ENCODE measurements at places on chromosomes 5 and 9.

- no peak for DNase-seq
These were observed 120.9 kb downstream of the CCDC192 start for GRCh38 chr5:127824126-127824525.

DNA sequence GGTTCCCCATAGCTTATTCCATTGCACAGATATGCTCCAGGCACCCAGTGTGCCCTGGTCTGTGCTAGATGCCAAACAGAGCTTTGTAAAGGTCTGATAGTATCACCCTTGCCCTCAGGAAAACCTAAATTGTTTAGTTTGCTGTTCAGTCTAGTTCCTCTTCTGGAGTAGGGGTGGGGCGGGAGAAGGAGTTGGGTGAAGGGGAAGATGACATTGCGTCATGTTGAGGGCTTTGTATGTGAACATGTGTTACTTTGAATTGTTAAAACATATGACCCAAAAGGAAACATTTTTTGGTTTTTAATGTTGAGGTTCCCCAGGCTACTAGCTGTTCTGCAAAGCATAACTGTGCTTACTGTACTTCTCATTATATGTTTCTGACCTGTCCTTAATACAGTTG is 40.6 kb downstream of the HACD4 start:
- no peak for DNase-seq

GRCh38 chr9:122179054-122179689 is 19.5 kb downstream of the MORN5 start:
- no peak for DNase-seq

DNA sequence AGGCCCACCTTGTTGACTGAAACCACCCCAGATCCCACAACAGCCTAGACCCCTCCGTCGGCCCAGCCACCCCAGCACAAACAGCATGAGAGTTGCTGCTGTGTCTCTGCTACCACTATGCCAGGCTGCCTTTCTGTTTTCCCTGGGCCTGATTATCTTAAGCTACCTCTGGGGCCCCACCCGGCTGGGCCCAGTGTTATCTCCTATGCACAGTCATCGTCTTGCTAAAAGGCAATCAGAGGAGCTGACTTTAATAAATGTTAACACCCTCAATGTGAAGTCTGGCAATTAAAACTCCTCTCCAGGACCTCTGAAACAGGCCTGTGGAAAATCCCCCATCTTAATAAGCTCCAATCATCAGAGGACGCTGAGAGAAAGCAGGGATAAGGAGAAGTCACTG is 144.9 kb downstream of the FAM114A2 start:
- DNase-seq: no peak

GRCh38 chr9:6024035-6024554 is 8.7 kb upstream of the RANBP6 start:
- DNase-seq: no peak

DNA sequence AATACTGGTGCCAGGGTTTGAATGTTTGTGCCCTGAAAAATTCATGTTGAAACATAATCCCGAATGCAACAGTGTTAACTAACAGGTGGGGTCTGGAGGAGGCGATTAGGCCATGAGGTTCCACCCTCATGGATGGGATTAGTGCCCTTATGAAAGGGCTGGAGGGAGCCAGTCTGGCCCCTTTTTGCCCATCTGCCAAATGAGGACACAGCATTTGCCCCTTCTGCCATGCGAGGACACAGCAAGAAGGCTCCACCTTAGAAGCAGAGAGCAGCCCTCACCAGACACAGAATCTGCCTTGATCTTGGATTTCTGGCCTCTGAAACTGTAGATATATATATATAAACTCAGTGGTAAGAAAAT is 32.6 kb upstream of the RNF130 start:
- no peak for DNase-seq

DNA sequence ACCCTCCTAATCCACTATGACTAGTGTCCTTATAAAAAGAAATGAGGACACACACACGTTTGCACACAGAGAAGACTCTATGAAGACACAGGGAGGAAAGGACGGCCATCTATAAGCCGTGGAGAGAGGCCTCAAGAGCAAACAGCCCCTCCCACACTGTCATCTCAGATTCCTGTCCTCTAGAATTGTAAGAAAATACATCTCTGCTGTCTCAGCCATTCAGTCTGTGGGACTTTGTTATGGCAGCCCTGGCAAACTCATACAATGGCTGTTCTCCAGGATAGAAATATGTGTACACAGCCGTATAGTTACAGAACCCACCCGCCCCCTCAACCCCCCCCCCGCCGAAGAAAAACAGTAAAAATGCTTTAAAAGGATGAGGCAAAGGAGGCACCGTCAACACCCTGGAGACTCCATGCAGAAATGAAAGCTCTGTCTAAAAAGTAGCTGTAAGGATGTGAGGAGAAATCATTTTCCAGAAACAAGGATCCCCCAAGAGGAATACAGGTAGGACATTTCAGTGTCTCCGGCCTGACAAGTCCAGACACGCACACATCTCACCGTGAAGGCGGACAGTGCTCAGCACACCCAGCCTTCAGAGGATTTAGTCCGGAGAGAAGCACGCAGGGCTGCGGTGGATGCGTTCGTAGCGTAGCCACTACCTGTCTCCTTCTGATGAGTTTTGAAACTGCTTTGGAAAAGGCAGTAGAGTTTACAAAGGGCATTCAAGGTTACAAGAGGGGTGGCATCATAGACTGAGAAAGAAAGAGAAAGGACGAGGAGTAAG is 110.8 kb upstream of the ERCC6L2 start:
- DNase-seq: no peak

- DNase-seq: no peak
These were observed 118.9 kb downstream of the NXNL2 start for GRCh38 chr9:88653911-88654310.

DNA sequence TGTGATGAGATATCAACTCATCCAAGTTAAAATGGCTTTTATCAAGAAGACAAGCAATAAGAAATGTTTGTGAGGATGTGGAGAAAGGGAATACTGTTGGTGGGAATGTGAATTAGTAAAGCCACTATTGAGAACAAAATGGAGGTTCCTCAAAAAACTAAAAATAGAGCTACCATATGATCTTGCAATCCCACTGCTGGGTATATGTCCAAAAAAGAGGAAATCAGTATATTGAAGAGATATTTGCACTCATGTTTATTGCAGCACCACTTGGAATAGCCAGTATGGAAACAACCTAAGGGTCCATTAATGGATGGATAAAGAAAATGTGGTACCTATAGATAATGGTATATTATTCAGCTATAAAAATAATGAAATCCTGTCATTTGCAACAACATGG is 25.1 kb downstream of the PPIP5K2 start:
- no peak for DNase-seq

DNA sequence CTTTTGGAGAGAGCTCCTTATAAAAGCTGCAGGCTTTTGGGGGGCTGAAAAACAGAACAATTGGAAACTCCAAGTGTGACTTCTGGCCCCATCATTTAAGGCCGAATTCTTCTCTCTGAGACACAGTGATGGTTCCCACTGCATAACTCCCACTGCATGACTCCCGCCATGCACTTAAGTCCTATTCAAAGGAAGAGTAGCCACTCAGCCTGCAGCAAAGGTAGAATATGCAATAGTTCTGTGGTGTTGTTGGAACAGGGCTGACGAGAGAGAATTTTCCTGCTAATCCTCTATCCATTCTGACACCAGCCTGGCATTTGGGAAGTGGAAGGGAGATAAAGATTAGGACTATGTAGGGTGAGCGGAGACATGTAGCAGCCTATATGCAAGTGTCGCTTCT is 185.6 kb upstream of the ZNF462 start:
- no peak for DNase-seq

DNA sequence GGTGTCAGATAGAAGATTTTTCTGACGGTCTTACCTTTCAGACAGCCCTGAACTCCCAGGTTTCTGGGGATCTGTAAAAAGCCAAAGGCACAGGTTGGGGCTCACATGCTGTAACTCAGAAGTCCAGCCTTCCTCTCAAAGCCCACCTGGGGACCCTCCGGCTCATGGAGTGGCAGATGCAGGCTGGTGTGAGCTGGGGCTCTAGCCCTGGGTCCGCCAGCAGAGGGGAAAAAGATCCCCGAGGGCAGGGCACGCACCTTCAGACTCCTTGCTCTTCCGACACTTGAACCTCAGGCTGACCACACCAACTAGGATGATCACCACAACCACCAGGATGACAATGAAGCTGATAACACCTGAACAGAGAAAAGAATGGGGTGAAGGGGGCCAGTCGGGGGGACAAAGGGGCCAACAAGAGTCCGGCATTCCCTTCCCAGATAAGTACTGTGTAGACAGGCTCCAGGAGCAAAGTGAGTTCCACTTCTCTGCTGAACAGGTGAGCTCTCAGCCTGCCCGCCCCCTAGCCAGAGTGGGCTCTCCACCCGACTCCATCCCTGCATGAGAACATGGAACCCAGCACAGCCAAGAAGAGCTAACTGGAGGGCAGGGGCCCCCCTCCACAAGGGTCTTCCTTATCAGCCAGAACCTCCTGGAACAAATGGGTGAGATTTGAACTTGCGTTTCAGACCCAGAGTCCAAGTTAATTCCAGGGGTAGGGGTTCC is 7.8 kb downstream of the ECSCR start:
- DNase-seq: no peak

DNA sequence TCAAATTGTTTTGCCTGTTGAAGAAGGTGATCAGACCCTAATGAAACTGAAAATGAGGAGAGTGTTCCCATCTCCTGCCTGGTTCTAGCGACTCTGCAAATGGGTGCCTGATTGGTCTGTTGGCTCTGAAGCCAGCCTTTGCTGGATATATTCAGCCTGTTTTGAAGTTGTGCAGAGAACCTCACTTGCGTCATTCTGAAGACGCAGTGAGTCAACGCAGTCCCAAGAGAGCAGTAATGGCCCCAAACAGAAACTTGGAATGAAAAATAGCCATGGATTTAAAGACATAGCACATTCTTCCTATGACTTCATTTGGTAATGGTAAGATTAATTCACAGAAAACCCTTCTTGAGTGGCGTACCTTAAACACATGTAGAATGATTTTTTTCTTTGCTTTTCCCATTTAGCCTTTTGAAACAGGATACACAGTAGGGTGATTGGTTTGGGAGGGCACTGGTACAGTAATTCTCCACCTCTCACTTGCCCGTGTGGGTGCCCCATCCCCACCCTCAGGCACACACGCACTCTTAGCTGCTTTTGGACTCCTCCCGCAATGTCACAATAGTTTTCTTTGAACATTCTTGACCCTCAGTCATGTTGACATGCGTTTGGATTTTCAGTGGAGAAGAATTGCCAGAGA is 54.1 kb upstream of the ABL1 start:
- no peak for DNase-seq

DNA sequence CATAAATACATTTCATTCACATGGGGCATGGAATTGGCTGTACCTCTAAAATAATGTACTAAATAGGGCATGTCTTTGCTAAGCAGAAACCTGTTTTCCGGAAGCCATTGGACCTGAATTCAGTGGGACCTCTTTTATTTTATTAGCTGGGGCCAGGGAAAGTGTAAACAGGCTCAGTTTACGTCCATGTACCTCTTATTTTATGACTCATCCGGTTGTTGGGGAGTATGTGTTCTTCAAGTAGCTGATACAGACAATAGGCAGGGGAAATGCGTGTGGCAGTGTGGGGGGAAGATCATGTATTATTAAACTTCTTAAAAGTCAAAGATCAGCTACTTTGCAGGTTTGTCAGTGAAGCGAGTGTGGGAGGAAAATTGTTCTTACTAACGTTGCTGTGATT is 1.4 kb upstream of the GDNF start:
- DNase-seq: no peak

- no peak for DNase-seq
These were observed 48.3 kb upstream of the IRX4 start for GRCh38 chr5:1930880-1931603.

GRCh38 chr5:80357671-80358070 is 37.9 kb downstream of the SPZ1 start:
- no peak for DNase-seq

- no peak for DNase-seq
These were observed 284.2 kb downstream of the NR3C1 start for GRCh38 chr5:143119291-143119769.

GRCh38 chr9:111957856-111958631 is 61.4 kb downstream of the UGCG start:
- no peak for DNase-seq

- no peak for DNase-seq
These were observed 508.3 kb downstream of the EBF1 start for GRCh38 chr5:158591301-158591863.

DNA sequence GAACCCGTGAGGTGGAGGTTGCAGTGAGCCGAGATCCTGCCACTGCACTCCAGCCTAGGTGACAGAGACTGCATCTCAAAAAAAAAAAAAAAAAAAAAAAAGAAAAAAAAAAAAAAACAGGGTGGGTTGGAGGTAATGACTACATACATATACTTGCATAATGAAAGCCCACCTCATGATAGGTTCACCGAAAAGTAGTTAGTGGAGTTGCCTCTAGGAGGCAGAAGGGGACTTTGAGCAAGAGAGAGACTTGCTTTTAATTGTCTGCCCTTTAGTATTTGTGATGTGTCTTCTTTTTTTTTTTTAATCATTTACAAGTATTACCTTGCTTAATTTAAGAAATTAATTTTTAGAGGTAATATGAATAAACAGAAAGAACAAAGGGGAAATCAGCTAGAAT is 99.8 kb downstream of the PPARGC1B start:
- DNase-seq: no peak

GRCh38 chr9:106728860-106729259 is 134.1 kb upstream of the ZNF462 start:
- no peak for DNase-seq

DNA sequence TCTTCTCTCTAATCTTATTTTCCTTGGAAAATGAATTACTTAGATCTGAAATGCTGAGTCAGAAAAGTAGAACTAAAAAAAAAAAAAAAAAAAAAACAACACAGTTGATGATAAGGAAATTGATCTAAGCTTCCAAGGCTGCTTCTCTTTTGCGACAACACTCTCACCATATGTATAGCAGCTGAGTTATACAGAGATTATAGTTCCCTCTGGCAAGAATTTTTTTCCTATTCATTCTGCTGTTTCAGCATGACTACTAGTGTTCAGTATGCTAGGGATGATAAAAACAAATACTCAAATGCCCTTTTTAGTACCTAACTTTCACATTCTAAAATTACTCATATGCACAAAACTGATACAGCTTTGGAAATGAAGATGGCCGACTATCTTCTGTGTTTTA is 267.3 kb downstream of the MLLT3 start:
- no peak for DNase-seq

- DNase-seq: no peak
These were observed 155.0 kb downstream of the NFIB start for GRCh38 chr9:14158916-14159315.

- DNase-seq: no peak
These were observed 459.2 kb upstream of the RGMB start for GRCh38 chr5:98314292-98314691.

DNA sequence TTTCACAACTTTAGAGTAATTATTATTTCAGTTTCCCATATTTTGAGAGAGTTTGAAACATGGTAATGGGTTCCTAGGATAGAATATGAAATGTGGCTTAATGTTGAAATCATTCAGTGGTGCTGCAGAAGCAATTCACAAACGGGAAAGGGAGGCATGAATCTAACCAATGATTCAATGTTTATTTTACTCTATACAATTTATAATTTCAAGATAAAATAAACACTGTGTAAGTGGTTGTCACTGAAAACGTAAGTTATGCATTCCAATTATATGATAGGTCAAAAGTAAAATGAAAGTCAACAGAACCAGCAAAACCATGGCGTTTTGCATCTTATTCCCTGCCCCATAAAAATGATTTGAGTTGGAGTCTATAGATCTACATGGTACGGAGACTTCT is 1207.1 kb upstream of the CDH18 start:
- no peak for DNase-seq

All from activated CD4-positive, alpha-beta T cell treated with anti-CD3 and anti-CD28 coated beads, Interleukin-2, amount 50 U/mL, for 4 hours (primary cell).